ENCODE measurements at places on chromosomes 5 and 9.
A peak's percentile ranks its signal among the peaks of the same experiment; 100 is the strongest.

DNA sequence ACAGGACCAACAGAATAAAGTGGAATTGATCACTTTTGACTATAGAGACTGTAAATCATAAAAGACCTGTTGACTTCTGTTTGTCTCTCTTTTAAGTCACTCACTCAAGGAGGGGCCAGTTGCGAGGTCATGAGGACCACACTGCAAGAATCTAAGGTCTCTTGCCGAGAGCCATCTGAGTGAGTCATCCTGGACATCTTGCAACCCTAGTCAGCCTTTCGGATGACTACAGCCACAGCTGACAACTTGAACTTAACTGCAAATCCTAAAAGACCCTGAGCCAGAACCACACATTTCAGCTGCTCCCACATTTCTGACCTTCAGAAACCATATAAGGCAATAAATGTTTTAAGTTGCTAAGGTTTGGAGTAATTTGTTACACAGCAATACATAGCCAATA is 129.7 kb upstream of the RAD23B start:
- DNase-seq: no peak

DNA sequence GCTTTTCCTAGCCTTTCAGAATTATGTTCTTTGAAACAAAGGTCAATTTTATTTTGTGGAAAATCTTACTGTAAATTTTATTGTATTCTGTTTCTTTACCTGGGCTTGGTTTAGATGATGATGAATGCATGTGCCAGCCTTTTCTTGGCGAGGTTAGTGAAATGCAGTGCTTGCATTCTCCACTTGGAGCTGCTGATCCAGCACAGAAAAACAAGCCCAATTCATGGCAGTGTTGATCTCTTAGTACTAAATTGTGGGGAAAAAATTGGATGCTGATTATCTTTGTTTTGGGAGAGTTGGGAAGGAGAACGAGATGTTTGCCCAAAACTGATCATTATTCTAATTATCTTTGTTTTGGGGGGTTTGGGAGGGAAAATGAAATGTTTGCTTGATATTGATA is 3.7 kb downstream of the HABP4 start:
- DNase-seq: no peak

DNA sequence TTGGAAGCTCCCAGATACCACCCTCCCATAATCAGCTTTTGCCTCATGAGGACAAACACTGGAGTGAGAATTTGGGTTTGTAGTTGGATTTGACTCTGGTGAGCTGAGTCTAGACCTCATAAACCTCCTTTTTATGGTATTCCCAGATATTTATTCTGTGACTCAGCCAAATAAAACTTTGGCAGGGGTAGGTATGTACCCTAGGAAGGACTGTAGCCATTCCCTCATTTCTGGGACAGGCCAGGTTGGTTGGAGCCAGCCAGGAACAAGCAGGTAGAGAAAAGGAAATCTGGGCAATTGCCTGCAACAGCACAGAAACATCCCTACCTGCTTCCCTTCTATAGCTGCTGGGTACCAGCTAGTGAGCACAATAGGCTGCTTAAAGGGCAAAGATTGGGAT is 19.4 kb downstream of the ENHO start:
- DNase-seq: no peak

DNA sequence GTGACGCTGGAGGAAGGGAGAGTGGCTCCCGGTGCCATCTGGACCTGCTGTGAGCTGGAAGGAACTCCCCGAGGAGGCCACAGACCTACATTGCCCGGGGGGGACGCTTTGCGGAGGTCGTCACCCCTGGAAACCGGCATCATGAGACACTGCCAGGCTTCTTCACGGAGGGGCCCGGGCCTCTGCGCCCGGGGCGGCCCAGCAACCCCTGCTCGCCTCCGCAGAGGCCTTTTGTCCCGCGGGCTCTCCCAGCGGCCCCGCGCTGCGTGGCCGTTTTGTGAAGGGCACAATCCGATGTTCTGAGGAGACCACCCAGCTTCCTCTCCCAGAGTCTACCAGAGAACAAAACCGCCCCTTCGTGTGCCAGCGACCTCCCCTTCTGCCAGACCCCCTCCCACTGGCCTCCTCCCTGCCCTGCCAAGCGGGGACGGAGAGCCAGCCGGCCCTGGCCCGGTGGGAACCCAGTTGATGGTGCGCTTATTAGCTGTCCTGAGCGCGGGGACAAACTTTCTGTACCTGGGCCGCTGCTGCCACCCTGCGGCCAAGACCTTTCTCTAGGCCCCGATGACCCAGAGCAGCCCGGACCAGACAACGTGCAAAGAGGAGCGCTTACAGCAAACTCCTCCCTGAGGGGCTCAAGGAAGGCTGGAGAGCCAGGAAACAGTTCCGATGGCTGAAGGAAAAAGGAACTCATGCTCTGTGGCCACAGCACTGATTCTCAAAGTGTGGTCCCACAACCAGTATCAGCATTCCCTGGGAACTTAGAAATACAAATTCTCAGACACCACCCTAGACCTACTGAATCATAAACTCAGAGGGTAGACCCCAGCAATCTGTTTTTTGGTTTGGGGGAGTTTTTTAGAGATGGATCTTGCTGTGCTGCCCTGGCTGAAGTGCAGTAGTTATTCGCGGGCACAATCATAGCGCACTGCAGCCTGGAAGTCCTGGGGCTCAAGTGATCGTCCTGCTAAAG is 86.7 kb downstream of the SLC1A3 start:
- peak; percentile 83 for DNase-seq

DNA sequence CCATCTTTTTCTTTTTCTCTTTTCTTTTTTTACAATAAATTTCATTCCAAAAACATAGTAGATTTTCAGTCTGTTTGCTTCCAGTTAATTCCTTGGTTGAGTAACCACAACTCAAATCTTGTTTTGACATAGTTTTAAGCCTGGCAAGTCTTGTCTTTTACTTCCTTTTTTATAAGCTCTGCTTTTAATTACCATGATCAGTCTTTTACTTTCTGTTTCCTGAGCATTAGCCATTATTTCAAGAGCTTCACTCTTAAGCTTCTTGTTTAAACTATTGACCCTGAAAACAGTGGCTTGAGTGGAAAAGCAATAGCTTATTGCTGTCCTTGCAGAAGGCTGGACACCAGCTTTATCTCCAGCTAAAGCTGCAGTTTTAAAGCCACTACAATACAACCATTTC is 1363.3 kb downstream of the MAT2B start:
- no peak for DNase-seq

- no peak for DNase-seq
These were observed 145.1 kb upstream of the FSTL4 start for GRCh38 chr5:133757396-133757945.

GRCh38 chr5:173733425-173733824 is 117.0 kb upstream of the BOD1 start:
- no peak for DNase-seq

DNA sequence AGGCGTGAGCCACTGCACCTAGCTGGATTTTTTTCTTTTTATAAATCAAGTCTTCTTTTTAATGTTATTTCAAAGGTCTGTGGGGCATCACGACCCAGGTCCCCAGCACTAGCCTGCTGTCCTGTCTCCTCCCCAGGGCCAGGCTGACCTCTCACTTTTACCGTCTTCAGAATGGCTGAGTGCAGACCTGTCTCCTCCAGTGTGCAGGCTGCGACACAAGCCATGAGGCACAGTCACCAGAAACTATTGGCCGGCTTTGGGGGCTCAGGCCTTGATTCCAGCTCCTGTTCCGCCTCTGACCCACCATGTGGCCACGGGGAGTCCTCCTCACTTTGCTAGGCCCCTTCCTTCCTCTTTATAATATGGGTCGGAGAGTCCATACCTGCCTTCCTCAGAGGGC is 46.6 kb upstream of the NEURL1B start:
- DNase-seq: no peak

DNA sequence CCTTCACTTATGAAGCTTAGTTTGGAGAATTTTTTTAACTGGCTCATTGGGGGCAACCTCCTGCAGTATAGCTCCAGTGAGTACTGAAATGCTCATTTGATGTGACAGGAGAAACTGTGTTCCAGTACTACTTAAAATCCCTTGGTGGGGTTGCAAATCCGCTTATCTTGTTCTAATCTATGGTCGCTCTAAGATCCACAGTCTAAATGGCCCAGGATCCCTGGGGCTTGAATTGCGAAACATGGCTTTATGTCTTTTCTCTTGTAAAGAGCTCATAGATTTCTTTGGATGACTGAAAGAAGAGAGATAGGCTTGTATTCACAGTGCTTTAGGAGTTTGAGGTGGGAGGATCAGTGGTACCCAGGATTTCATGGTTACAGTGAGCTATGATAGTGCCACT is 52.7 kb downstream of the ADAMTSL1 start:
- DNase-seq: no peak

DNA sequence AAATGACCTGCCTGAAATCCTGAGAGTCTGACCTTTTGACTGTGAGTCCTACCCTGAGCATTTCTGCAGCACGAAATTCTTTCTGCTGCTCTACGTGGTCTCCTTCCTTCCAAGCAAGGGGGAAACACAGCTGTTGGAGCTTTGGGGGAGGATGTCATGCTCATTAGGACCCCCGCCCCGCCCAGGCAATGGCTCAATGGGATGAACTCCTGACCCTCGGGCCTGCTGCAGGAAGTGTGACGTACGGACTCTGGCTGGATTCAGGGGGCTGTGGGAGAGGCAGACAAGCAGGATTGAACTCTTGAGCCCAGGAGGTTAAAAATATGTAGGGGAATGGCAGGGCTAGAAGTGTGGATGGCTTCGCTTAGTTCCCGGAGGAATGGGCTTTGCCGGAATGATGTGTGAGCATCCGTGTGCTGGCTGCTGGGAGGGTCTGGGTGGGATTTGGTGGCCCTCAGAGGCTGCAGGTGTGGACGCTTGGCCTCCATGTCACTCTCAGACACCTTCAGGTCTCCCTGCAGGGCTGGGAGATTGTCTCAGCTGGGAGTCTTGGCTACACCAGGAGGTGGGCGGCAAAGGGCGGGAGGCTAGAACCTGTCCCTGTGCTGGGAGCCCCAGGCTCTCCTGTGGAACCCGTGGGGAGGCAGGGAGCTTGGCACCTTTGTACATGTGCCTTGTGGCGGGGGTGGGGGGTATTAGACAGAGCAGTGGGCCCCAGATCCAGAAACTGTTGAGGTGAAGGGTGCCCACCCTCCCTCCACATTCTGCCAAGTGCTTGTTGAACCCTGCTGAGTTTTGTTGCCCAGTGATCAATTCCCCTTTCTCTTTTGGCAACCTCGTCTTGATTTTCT is 26.3 kb downstream of the STC2 start:
- peak; percentile 70 for DNase-seq

- DNase-seq: peak; percentile 65
These were observed 22.8 kb upstream of the FOXB2 start for GRCh38 chr9:76996700-76997099.

GRCh38 chr5:127024821-127025220 is 5.5 kb downstream of the MARCHF3 start:
- DNase-seq: no peak

Data from nephron progenitor cell (in vitro differentiated cells).